ENCODE measurements at places on chromosomes 7 and 10. TPM values are rescaled to one million over a fixed set of nuclear protein-coding genes. Genes with fewer than 3 reads are reported as not detected.

Gene SFRP5
- 12.8 TPM for total RNA-seq

Gene PNPLA8
- 49.7 TPM for total RNA-seq

Gene ZNF33A
- 25.7 TPM for total RNA-seq

Gene PGAM2
- not detected for total RNA-seq

- no peak for DNase-seq
- no peak overlapping the region for H3K4me3 ChIP-seq
- H3K27me3 ChIP-seq: no peaks in the 10 kb centered on the region
- H3K4me1 ChIP-seq: no peaks in the 10 kb centered on the region
Measured at GRCh38 chr10:95414016-95414830, 123.4 kb upstream of the PDLIM1 start.

DNA sequence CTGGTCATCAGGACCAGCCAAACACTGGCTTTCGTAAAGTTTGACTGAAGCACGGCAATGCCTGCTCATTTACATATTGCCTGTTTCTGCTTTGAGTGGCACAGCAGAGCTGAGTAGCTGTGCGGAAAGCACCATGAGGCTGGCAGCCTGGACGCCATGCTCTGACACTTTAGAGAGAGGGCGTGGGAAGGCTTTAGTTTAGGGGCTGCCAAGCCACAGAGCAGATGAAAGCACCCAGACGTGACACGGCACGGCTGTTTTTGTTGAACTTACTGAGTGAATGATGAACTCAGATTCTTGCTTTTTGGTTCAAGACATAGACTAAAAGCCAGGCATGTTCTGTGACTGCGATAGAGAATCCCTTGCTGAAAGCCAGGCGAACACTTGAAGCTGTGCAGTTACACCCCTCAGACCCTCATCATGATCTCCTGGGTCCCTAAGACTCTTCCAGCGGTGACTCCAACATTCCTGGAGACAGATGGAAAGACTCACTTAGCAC is 182.1 kb downstream of the ZMYND11 start:
- DNase-seq: peak; percentile 97
- peaks cover 3% of the 10 kb centered on the region for H3K36me3 ChIP-seq
- H3K27ac ChIP-seq: no peak overlapping the region
- H3K4me3 ChIP-seq: no peak overlapping the region
- H3K4me1 ChIP-seq: peaks cover 41% of the 10 kb centered on the region
- H3K27me3 ChIP-seq: no peaks in the 10 kb centered on the region

DNA sequence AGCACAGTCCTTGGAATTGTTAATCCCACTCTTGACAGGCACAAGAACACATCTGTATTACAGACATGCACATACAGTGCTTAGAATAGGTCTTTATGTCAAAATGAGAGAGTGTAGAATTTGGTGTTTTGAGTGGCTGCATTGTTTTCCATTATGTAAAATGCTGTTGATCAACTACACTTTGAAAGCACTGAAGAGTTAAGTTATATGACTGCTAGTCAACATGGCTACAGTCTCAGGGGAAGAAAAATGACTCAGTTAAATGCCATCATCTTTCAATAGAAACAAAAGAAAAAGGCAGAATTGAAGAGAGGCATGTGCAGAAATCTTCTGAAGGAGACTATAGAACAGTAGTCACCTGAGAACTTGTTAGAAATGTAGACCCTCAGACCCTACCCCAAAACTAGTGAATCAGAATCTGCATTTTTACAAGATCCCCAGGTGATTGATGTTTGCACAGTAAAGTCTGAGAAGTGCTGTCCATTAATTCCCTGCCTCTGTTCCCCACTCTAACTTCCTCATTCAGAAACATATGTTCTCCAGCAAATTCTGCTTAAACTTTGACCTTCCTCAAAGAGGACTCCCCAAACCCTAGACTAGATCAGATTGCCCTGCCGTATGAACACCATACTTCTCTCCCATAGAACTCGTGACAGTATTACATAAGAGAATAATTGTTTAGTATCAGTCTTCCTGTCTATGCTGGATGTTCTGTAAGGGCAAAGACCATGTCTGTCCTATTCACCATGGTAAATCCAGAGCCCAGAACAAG is 16.0 kb downstream of the SND1 start:
- H3K4me1 ChIP-seq: no peaks in the 10 kb centered on the region
- H3K4me3 ChIP-seq: no peak overlapping the region
- H3K36me3 ChIP-seq: no peaks in the 10 kb centered on the region
- H3K27ac ChIP-seq: no peak overlapping the region
- H3K27me3 ChIP-seq: no peaks in the 10 kb centered on the region
- DNase-seq: no peak

DNA sequence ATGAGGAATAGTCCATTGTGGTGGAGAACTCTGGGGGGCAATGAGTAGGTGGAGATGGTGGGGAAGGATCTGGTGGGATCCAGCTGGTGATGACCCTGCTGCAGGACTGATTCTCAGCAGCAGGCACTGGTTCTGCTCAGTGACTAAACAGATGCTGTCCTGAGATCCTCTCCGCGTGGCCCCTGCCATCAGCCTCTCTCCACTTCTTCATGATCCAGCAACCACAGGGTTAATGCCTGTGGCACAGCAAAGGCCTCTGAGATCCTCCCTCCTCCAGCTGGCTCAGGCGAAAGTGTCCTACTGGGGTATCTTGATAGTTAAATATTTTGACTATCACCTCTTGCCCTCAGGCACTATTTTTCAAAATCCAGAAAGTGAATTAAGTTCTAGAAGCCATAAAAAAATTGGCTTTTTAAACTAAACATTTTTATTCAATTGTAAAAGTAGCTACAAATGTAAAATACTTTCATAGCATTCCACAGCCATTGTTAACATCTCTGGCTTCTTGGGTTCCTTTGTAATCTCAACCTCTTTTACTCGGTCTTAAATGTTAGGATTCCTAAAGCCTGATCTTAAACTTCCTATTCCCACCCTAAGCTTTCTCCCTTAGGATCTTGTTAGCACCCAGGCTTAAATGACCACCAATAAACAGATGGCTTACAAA is 13.1 kb downstream of the PLAU start:
- no peaks in the 10 kb centered on the region for H3K36me3 ChIP-seq
- no peaks in the 10 kb centered on the region for H3K27me3 ChIP-seq
- no peak overlapping the region for H3K4me3 ChIP-seq
- H3K4me1 ChIP-seq: no peaks in the 10 kb centered on the region
- no peak overlapping the region for H3K27ac ChIP-seq

DNA sequence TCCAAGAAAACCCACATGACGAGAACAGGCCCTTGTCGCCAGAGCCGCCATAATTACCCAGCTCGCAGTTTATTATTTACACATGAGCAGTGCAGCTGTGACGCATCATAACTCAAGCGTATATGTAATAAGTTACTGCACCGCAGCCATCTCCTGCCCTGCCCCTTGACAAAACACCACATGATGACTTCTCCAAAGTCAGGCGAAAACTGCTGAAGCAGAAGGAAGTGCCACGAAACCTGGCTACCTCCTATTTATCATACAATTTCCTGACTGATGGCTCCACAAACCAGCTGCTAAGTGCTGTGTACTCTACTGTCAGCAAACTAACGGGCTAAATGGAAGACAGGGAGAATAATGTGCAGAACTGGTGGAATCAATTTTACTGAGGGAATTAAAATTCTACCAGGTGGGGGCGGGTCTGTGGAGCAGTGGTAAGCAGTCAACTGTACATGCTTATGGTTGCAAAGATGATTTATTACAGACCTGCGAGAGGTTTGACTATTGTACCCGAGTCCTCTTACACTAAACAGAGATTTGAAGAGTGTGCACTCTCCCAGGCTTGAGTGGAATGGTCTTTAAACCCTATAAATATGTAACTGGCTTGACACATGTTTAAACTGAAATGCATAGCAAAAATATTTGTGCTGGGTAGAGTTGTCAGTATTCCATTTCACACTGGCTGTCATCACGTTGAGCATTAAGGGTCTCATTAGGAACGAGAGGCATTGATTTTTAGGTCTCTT is 156.0 kb downstream of the GLI3 start:
- H3K4me1 ChIP-seq: peaks cover 36% of the 10 kb centered on the region
- DNase-seq: peak; percentile 74
- H3K4me3 ChIP-seq: no peak overlapping the region
- H3K36me3 ChIP-seq: peaks cover under 1% of the 10 kb centered on the region
- no peaks in the 10 kb centered on the region for H3K27me3 ChIP-seq
- no peak overlapping the region for H3K27ac ChIP-seq

DNA sequence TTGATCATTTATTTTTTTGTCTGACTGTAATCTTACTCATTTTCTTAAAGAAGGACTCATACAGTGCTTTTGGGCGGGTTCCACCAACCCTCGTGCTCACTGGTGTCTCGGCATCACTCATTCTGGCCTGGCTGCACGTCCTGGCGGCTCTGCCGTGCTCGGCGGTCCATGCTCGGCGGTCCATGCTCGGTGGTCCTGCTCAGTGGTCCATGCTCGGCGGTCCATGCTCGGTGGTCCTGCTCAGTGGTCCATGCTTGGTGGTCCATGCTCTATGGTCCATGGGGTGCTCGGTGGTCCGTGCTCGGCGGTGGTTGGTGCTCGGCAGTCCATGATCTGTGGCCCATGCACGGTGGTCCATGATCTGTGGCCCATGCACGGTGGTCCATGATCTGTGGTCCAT is 72.5 kb downstream of the WDR37 start:
- DNase-seq: no peak
- H3K36me3 ChIP-seq: peaks cover 28% of the 10 kb centered on the region
- no peak overlapping the region for H3K27ac ChIP-seq
- H3K4me1 ChIP-seq: no peaks in the 10 kb centered on the region

DNA sequence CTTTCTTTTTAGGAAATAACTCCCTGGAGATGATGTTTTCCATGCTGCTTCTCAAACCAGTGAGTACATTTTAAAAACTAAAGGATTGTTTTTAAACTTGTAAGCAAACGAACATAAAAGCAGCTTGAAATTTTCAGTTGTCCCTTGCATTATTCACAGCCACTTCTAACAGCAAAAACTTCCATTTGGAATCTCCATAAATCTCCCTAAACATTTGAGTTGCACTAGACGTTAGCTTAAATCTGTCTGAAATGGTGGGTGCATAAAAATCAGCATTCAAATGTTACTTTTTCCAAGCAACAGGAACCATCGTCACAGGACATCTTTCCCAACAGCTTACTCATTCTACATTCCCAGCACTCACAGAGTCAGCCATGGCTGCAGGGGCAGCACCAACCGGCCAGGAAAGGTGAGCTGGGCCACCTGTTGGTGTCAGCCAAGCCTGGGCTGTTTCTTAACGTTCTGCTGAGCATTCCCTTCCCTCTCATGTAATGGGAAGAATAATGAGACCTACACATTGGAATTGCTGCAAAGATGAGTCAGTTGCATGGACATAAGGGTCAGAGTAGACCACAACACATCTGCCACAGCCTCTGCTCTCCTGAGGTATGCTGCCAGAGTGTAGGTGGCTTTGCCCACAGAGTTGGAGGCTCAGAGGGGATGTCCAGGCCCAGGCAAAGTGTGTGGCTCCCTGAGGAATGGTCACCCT is 163.2 kb downstream of the TNS3 start:
- no peak overlapping the region for H3K27ac ChIP-seq
- no peak for DNase-seq
- no peaks in the 10 kb centered on the region for H3K27me3 ChIP-seq
- peaks cover 57% of the 10 kb centered on the region for H3K36me3 ChIP-seq

GRCh38 chr7:39295796-39296195 is 270.4 kb upstream of the YAE1 start:
- H3K27ac ChIP-seq: no peak overlapping the region
- peaks cover 5% of the 10 kb centered on the region for H3K27me3 ChIP-seq
- H3K4me1 ChIP-seq: no peaks in the 10 kb centered on the region
- H3K36me3 ChIP-seq: no peaks in the 10 kb centered on the region

DNA sequence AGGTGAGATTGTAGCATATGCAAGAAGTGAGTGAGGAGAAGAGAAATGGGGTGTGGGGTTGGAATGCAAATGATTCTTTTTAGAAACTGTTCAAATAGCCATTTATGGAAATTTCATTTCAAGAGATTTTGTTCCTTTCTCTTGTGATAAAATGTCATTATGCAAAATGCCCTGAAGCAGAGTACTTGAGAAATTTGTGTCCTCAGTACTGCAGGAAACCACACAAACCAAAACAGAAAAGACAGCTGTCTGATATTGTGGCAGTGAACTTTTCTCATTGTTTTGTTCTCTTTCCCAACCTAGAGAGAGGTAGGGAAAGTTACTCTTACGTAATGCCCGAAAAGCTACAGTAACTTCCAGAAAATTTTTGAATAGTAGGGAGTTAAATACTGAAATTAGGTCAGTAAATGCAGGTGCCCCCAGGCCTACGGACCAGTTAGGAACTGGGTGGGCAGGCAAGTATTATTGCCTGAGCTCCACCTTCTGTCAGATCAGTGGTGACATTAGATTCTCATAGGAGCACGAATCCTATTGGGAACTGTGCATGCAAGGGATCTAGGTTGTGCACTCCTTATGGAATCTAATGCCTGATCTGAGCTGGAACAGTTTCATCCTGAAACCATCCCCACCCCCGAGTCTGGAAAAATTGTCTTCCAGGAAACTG is 34.0 kb downstream of the DLD start:
- peak overlapping the region; percentile 3 for H3K27ac ChIP-seq
- H3K27me3 ChIP-seq: no peaks in the 10 kb centered on the region
- no peak overlapping the region for H3K4me3 ChIP-seq

DNA sequence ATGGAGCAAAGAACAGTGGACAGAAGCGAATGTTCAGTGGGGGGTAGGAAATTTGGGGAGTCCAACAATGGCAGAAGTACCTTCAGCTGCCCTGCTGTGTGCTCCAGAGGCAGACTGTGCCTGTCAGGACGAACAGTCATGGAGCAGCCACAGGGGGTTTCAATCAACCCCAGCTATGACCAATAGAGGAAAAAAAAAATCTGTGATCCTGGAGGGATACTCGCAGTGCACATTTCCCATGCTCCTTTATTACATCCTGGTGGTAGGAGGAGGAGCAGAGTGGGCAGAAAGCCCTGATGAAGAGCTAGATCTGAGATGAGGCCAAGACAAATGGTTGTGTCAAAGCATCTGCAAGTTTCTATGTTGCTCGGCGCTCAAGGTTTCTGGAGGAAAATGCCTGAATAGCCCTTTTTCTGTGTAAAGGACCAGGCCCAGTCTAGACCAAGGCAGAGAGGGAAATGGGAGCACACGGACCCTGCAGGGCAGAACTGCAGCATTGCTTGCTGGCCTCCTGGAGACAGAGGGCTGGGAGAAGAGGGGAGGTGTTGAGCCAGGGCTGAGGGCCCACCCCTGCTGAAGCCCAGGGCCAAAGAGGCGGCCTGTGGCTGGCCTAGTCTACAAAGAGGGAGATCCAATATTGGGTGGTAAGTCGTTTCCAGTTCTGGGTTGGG is 201.5 kb downstream of the GRID1 start:
- H3K36me3 ChIP-seq: no peaks in the 10 kb centered on the region
- H3K4me1 ChIP-seq: no peaks in the 10 kb centered on the region
- no peaks in the 10 kb centered on the region for H3K27me3 ChIP-seq
- no peak overlapping the region for H3K27ac ChIP-seq
- no peak overlapping the region for H3K4me3 ChIP-seq

All from lung (tissue), 17 donors.